H9 (cell line): ENCODE measurements at places on chromosomes 13 and 19. TPM values are rescaled to one million over a fixed set of nuclear protein-coding genes. Genes with fewer than 3 reads are reported as not detected.

Gene NPAS1
- total RNA-seq: 17.8 and 20.0 TPM in 2 replicates

Gene CCL25
- not detected in 2 replicates for total RNA-seq

Gene CGB2
- 0.55 and 0.77 TPM in 2 replicates for total RNA-seq

Gene GZMM
- 0.64 and 0.66 TPM in 2 replicates for total RNA-seq

Gene CEACAM20
- not detected in 2 replicates for total RNA-seq

Gene ZFP82
- 18.7 and 20.1 TPM in 2 replicates for total RNA-seq

Gene SWSAP1
- total RNA-seq: 3.8 and 5.2 TPM in 2 replicates

Gene LILRB2
- total RNA-seq: not detected in 2 replicates

Gene LIG4
- total RNA-seq: 5.6 and 5.9 TPM in 2 replicates

Gene BRME1
- total RNA-seq: 4.7 and 6.7 TPM in 2 replicates

Gene SSC5D
- 2.5 and 3.2 TPM in 2 replicates for total RNA-seq

Gene ZGLP1
- 6.9 and 7.0 TPM in 2 replicates for total RNA-seq

Gene CEACAM7
- total RNA-seq: not detected in 2 replicates

Gene CACNG7
- 22.1 and 22.7 TPM in 2 replicates for total RNA-seq

Gene ADM5
- 13.5 and 13.6 TPM in 2 replicates for total RNA-seq

Gene DOCK6
- 57.9 and 59.4 TPM in 2 replicates for total RNA-seq

Gene LPAR2
- 49.5 and 51.8 TPM in 2 replicates for total RNA-seq

Gene NANOS3
- total RNA-seq: not detected in 2 replicates

Gene PPP2R1A
- 423 and 432 TPM in 2 replicates for total RNA-seq

Gene TLE2
- 3.1 and 4.2 TPM in 2 replicates for total RNA-seq

Gene SACS
- total RNA-seq: 47.8 and 53.0 TPM in 2 replicates

Gene PRR19
- 2.9 and 3.2 TPM in 2 replicates for total RNA-seq

Gene FFAR2
- not detected in 2 replicates for total RNA-seq

Gene KLK12
- total RNA-seq: not detected in 2 replicates

Gene RGL3
- total RNA-seq: 58.5 and 65.9 TPM in 2 replicates

Gene KLK7
- 0.13 and 0.52 TPM in 2 replicates for total RNA-seq

Gene ZNF470
- 6.9 and 7.1 TPM in 2 replicates for total RNA-seq

Gene MYO1F
- 1.0 and 1.2 TPM in 2 replicates for total RNA-seq

Gene F10
- total RNA-seq: 1.7 TPM in 2 replicates

Gene ELSPBP1
- not detected in 2 replicates for total RNA-seq

Gene TMEM272
- not detected in 2 replicates for total RNA-seq

Gene RFPL4AL1
- not detected in 2 replicates for total RNA-seq
